Stimulated activated CD4-positive, alpha-beta T cell treated with anti-CD3 and anti-CD28 coated beads, Interleukin-4, amount 100 ng/mL, for 1 hour (primary cell): ENCODE measurements at places on chromosomes 5 and 9.

- DNase-seq: no peak
Observed at GRCh38 chr9:109904666-109905065, 124.7 kb downstream of the PALM2AKAP2 start.

DNA sequence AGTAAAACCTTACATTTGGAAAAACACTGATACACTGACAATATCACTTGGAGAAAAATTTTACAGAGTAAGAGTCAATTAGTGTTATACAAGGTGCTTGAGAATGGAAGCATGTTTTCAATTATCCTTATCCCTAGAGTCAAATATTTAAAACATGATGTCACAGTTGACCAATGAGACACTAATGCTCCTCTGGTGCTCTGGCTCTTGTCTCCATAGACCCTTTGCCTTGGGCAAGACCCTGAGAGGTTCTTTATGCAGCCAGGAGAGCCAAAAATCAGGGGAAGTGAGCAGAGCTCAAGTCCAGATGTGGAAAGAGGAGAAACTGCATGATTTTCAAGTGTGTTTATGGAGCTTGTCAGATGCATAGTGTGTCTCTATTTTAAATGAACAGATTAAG is 153.9 kb downstream of the MARCHF11 start:
- DNase-seq: no peak

- no peak for DNase-seq
Observed at GRCh38 chr5:82942083-82942881, 134.9 kb downstream of the TMEM167A start.

GRCh38 chr9:109017061-109017460 is 3.8 kb upstream of the CTNNAL1 start:
- no peak for DNase-seq

- DNase-seq: no peak
Observed at GRCh38 chr5:111364992-111365391, 140.8 kb downstream of the CAMK4 start.

- DNase-seq: no peak
Observed at GRCh38 chr5:91119981-91120850, 262.9 kb downstream of the ARRDC3 start.

GRCh38 chr9:125966959-125967711 is 220.0 kb downstream of the PBX3 start:
- DNase-seq: no peak

GRCh38 chr9:29769019-29769418 is 2195.7 kb upstream of the C9orf72 start:
- DNase-seq: no peak

DNA sequence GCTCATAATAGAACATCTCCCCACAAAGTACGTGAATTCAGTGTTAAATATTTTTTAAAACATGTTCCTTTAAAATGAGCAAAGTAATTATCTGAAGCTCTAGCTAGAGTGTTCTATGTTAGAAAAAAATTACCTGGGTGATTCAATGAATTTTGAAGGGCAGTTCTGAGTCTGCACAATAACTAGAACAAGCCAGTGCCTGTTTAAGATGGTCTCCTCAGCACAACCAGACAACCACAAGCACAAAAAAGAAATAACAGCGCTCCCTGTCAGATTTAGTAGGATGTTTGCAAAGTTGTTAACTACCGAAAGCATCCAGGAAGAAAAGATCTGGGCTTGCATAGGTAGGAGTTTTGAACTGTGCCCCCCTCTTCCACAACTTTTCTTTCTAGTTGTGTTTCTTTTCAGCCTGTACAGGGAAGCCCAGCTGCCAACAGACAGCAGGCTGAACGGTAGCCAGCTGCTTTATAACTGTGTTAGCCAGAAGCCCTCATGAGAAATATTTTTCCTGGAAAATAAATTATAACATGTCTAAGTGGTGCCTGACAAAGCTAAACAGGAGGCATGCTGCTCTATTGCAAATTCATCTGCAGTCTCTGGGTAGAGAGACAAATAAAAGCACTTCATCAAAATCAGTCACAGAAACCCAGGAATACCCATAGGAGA is 1026.9 kb downstream of the MAT2B start:
- DNase-seq: no peak

DNA sequence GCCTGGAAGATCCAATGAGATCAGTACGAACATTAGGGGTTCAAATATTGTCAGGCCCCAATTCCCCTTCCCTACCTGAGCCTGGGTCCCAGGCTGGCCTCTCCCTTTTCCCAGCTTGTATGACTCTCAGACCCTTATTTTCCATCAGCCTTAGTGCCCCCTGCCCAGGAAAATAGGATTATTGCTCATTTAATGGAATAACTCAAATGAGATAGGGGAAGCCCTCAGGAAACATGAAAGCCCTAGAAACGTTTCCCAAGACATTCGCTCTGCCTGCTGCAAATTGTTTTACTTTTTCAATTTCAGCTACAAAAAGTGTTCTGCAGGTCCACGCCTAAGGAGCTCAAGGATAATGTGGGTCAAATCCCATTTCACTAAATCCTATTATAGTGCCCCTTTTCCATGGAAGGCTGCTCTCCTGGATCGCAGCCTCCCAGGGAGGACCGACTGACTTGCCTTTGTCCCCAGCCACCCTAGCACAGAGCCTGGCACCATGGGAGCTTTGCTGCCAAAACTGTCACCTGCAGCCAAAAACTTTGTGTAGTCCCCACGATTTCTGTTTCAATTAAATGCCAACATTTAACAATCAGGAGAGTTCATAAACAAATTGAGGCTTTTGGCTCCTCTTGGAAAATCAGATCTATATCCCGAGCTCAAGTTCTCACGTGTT is 46.9 kb downstream of the THOC3 start:
- no peak for DNase-seq

DNA sequence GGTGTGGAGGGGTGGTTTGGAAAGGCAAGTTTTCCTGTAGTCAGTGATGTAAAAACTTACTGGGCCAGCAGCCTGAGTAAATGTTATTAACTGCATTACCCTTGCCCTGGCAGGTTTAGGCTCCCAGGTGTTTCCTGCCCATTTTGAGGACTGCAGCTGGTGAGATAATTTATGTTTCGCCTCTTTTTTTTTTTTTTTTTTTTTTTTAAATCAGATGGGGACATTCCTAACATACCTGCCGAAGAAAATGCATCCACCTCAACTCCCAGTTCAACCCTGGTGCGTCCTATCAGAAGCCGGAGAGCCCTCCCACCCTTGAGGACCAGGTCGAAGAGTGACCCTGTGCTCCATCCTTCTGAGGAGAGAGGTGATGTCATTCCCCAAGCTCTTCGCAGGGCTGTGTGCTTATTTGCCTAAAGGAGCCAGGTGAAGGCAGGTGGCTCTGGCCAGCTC is 60.6 kb downstream of the ENTREP1 start:
- no peak for DNase-seq

DNA sequence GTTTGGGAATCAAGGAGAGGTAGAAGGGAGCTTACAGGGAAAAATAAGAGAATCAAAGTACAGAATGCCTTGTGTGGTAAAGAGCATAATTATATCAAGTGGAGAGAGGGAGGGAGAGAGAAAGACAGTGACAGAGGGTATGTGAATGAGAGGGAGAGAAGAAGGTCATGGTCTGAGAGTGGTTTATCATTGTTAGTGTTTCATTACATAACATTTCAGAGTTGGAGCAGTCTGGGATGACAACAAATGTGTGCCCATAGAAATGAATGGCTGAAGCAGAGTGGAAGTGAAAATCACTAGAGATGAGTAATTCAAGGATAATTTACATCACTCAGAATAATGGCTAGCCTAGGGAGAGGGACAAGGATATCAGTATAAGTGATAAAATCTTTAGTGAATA is 799.2 kb downstream of the TLE1 start:
- DNase-seq: no peak

DNA sequence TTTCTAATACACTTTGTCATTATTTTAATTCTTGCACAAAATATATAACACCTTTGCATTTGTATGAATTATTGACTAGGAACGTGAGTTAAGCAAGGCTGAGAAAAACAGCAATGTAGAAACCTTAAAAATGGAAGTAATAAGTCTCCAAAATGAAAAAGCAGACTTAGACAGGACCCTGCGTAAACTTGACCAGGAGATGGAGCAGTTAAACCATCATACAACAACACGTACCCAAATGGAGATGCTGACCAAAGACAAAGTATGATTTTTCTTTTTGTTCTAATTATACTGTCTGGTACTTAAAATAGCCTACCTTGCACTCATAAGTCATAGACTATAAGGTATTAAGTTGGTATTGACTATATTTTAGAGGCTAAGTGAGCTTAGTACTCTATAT is 34.4 kb downstream of the RAD50 start:
- DNase-seq: no peak

GRCh38 chr9:72577212-72577753 is 55.9 kb downstream of the TMC1 start:
- DNase-seq: no peak

DNA sequence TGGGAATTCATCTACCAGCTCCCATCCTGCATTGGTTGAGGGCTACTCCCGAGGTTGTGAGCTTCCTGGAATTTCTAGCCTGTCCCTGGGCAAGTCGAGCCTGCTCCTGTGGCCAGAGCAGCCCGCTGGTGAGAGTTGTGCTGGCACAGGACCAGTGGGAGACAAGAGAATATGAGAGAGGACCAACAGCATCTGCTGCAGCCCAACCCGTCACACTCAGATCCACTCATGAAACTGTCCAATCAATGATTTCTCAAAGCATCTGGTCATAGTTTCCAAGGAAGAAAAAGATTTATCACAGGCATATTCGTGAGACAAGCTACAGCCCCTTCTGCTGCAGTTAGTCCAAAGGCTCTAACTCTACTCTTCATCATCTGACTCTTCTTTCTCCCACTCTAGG is 64.4 kb upstream of the RAI14 start:
- DNase-seq: no peak

GRCh38 chr5:63564789-63565188 is 397.5 kb downstream of the HTR1A start:
- no peak for DNase-seq

DNA sequence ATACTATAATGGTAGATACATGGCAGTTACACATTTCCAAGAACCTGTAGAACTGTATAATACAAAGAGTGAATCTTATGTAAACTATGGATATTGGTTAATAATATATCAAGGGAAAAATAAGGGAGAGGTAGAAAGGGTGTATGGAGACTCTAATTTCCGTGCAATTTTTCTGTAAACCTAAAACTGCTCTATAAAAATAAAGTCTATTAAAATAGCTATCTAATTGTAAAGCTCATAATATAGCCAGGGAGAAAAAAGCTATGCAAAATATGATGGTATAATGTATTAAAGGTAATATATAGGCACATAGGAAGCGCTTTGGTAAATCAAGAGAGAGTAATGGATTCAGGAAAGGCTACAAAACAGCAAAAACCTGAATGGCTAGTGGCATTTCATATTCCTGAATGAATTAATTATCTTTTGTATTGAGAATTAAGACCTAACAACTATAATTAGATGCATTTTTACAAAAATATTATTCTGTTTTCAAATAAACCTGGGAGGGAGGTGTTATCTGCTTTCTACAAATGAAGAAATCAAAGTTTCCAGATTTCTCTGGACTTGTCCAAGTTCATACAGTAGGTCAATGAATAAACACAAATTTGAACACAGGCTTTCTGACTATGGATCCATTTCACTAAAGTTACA is 22.8 kb downstream of the ANXA1 start:
- DNase-seq: no peak
